ENCODE measurements at places on chromosomes 12 and 14.

DNA sequence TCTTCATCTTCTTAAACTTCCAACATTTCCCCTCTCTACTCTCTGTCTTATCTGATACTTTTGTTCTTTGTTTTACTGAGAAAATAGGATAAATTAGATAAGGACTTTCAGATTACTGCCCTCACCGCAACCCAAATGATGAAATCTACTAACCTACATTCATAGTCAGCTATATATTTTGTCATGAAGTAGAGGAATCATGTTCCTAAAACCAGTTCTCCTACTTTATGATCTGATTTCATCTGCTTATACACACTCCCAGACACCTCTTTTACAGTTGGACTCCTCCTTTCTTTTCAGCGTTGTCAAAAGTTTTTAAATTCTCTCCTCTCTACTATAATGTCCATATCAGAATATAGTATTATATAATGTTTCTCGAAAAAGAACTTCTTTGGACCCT lies 29.7 kb downstream of the MGAT4C start:
- no peak for DNase-seq

GRCh38 chr12:58764100-58764953 lies 156.0 kb downstream of the LRIG3 start:
- no peak for DNase-seq

- no peak for DNase-seq
These were observed 54.6 kb upstream of the ARHGAP5 start for GRCh38 chr14:32022525-32022924.

GRCh38 chr12:102917026-102917787 lies at the start of gene PAH:
TSS of gene PAH (minus strand) at chr12:102917244. CDS start at chr12:102917130, 114 bp downstream.
- no peak for DNase-seq

DNA sequence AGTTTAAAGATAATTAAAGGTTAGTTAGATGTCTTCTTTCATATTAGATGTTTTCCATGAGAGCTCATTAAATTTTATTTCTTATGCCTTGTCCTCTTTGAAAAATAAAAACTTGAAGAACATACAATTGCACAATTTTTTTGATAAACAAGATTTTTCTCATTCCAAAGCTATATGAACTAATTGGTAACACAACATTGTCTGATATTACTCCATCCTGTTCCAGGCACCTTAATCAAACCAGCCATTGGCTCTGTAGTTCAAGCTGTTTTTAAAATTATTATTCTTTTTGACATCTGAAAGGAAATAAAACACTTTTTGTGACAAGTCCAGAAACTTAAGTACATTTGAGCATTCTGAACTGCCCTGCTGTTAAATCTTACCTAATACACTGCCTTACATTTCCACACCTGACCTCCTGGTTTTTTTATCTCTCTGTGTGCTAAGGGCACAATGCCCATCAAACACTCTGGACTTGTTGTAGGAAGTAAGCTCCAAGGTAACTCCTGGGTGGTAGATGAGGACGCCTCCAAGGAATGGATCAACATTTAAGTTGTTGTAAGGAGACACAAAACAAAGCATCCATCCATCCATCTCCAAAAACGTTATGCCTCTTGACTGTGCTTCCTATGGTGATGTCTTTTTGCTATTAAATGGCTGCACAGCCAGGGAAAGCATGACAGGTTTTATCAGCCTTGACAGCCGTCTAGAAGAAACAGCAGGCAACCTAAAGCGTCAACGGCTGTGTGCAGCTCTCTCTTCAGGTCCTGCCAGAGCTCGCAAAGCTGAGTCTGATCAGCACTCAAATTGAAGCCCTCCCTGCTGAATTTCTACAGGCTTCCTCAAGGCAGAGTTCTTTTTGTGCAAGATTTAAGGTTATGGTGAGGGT lies 449.9 kb upstream of the FLRT2 start:
- DNase-seq: no peak

GRCh38 chr12:39127401-39127800 lies 222.0 kb upstream of the CPNE8 start:
- DNase-seq: no peak

- no peak for DNase-seq
These were observed 38.8 kb upstream of the WSCD2 start for GRCh38 chr12:108090107-108090899.

DNA sequence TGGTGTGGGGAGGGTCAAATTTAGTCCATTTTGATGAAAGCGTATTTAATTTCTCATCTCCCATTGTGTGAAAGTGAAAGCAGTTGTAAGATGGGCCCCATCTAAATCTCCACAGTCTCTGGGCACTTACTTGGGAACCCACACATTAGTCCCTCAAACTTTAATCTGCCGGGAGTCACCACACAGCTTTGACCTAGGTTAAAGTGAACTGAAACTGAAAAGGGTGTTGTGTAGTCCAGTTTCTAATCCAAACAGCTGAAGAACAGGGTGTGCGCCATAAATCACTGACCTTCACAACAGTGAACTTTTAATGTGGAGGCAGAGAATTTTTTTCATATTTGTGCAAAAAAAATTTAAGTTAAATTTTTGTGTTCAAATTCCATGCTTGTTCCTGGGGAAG lies 48.4 kb upstream of the PTPRO start:
- DNase-seq: no peak

GRCh38 chr14:55180434-55180833 lies 11.0 kb downstream of the DLGAP5 start:
- DNase-seq: no peak

DNA sequence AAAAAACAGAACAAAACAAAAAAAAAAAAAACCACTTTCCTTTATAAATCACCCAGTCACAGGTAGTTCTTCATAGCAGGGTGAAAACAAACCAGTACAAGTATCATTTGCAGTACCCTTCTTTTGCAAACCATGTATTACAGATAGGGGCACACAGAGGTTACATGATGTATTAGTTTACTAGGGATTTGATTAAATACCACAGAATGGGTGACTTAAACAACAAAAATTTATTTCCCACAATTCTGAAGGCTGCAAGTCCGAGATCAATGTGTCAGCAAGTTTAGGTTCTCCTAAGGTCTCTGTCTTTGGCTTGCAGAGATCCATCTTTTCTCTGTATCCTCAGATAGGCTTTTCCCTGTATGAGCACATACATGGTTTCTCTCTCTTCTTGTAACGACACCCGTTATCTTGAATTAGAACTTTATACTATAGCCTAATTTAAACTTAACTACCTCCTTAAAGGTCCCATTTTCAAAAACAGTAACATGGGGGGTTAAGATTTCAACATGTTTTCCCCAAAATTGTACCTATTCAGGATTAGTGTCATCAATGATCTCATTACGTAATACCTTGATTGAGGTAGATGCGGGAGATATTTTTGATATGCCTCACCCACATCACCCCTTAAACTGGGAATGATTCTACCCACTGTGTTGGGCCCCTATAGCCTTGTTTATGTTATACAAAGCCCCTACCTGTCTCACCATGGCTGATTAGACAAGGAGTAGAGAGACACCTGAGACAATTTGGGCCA lies 3.5 kb upstream of the CEP128 start:
- no peak for DNase-seq

DNA sequence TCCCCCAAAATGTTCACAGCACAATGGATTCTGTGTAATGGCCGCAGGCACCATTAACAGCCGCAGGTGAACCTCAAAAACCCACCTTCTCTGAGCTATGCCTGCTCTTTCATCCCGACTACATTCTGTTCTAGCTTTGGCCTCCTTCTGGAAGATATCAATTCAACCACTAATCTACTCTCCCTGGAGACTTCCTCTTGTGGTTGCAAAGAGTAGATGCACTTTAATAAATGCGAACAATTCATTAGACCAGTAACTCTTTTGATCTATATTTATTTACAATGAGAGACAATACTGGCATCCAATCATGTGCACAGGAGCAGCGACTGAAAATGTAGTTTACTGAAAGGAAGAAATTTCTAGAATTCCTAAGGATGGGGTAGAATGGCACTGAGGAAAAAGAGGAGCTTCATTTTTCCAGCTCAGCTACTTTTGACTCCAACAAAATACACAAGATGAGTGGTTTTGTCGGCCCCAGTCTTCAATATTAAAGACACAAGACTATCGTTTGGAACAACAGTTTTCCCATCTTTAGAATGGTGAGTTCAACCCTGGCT lies 5.3 kb downstream of the GRIN2B start:
- DNase-seq: no peak

DNA sequence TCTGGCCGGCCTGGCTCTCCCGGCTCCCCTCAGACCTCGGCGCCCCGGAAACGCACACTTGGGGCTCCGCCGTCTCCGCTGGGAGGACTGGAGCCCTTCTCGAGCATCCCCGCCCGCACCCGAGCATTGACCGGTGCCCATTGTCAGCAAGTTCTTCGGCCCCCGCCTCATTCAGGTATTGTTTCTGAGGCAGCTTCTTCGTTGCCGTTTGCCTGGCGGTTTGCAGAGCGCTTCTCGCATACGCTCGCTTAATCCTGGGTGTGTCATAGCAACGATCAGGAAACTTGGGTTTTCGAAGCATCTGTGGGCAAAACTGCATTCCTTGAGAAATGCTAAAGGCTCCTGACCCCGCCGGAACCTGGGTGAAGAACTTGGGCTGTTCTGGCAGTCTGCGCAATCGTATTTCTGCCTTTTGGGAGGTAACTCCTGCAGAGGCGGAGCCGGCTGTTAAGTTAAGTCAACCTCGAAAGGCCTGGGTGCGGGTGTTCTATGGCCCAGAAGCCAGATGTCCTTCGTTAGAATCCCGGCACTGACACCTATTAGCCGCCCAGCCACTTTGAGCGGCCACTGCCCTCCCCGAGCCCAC lies 518 bp downstream of the GSKIP start:
- no peak for DNase-seq

DNA sequence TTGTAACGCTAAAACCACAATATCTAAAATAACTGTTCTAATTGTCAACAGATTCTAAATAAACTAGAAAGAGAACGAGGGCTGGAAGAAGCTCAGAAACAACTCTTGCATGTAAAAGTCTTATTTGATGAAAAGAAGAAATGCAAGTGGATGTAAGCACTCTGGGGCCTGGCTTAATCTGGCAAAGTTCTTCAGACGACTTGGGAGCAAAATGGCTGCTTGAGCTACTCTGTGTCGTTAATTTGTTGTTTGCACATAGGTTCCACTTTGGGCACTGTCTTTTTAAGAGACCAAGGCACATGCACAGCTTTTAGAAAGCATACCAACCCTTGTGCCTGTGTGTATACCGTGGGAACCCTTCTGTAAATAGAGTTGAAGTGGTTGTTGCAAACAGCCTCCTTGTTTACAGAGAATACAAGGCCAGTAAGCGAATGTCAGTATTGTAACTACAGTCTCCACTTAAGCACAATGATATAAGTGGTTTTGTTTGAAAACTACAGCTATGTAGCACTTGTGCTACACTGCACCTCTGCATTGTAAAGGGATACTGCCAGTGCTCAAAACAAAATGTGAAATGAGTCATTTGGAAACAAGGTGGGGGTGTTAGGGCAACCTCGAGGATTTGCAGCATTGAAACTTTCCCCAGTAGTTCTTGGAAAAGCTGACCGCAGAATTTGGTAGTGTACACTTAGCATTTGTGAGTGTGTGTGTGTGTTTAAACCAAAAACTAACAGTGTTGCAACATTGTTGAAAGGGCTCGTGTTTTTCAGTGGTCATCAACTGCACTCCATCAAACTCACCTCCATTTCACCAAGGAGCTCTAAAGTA lies 154.3 kb downstream of the CEP83 start:
- DNase-seq: peak; percentile 28

DNA sequence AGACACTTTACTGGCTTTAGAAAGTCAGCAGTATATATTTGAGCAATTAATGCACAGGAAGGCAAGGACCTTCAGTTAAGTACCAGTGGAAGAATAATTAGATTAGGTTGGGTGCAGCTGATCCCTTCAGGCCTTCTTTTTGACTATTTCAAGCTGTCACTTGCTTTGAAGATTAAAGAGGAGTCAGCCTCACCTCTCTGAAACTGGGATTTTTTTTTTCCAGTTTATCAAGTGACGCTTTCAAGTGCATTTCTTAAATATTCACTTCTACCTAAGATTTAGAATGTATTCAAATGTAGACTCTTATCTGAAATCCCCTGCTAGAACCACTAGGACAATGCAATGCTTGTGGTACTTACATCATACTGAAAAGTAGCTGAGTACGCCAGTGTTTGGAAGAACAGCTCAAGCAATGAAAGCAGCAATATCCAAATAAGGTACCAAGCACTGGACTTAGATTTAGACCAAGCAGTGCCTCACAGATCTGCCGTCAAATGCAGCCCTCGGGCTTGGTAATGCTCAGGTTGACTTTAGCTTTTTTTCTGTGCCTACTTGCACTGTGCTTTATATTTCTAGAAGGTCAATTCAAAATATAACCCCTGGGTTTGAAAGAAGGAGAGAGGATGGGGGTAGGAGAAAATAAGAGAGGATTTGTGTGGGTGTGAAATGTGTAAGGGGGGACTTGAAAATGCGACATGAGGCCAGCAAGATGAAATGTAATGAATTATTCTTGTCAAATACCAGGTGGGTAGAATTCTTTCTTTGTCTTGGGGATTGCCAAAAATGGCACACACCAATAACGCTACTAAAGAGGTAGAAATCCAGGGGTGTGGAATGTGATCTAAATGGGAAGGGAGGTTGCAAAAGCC lies 3.7 kb upstream of the FERMT2 start:
- no peak for DNase-seq

- no peak for DNase-seq
These were observed 125.5 kb downstream of the MDGA2 start for GRCh38 chr14:47549886-47550285.

- no peak for DNase-seq
These were observed 237.8 kb downstream of the SPTSSA start for GRCh38 chr14:34224221-34224620.

DNA sequence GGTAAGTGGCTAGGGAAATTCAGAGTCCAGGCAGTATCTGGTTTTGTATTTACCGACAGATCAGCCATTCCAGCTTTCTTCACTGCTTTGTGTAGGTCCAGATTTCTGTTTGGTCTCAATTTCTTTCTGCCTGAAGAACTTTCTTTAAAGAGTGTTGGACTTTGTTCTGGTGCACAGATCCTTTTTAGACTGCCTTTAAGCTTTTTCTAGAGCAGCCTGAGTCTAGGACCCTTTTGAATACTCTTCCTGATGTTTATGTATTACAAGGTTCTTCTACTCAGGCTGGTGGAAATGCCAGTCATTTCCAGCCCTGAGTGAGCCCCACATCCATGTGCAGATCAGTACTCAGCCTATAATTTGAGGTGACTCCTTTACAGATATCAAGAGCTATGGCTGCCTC lies 54.7 kb downstream of the DAAM1 start:
- DNase-seq: no peak

- DNase-seq: no peak
These were observed 70.5 kb downstream of the PHLDA1 start for GRCh38 chr12:75960954-75961661.

GRCh38 chr14:35855876-35856481 lies 29.8 kb downstream of the BRMS1L start:
- DNase-seq: no peak

DNA sequence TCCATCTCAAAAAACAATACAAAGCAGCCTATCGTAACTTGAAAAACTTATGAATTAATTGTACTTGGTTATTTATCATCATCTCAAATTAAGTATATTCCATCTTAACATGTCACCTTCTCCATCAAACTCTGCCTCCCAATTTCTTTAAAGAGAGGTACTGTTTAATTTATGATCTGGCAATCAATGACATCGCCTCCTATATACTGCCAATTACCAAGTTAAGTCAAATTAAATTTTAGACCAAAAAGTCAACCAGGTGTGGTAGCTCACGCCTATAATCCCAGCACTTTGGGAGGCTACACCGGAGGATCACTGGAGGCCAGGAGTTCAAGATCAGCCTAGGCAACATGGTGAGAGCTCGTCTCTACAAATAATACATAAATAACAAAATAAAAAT lies 37.7 kb downstream of the HECTD1 start:
- DNase-seq: no peak

- DNase-seq: no peak
These were observed 20.1 kb downstream of the PLBD1 start for GRCh38 chr12:14547571-14547970.
